MCF 10A (cell line): ENCODE measurements at places on chromosomes 12 and 14. TPM values are rescaled to one million over a fixed set of nuclear protein-coding genes. Genes with fewer than 3 reads are reported as not detected.
A peak's percentile ranks its signal among the peaks of the same experiment; 100 is the strongest.

RDH5 gene
- 2.5 and 3.9 TPM in 2 replicates for total RNA-seq

DNA sequence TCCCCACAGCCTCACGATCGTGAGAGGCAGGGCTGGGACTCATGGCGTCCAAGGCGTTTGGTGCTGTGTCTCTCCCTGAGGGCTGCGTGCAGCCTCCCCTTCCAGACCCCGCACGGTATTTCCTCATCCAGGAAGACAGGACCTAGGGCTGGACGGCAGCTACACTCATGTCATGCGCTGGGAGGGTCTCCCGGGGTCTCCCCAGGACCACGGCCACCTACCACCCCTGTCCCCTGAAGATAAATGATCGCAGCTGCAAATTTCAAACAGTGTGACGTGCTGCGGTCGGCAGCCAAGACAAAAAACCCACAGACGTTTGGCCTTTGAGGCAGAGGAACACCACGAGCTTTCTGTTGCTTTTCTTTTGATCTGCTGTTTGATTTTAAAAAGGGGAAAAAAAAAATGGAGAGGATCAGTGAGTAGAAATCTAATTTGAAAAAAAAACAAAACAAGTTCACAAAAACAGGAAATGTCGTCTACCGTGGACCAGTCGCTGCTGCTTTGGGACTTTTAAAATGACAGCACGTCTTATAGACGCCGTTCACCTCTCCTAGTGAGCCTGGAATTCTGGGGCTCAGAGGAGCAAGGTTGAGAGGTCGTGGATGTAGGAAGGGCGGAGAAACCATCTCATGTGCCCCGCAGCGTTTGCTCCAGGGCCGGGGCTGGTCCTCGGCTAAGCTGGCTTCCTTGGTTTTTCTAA lies 237.6 kb downstream of the SLC41A2 start:
- no peak for DNase-seq
- H3K4me1 ChIP-seq = no peaks in the 10 kb centered on the region
- H3K36me3 ChIP-seq = no peaks in the 10 kb centered on the region
- H3K27ac ChIP-seq = no peak overlapping the region
- no peaks in the 10 kb centered on the region for H3K27me3 ChIP-seq
- no peak overlapping the region for H3K4me3 ChIP-seq

DNA sequence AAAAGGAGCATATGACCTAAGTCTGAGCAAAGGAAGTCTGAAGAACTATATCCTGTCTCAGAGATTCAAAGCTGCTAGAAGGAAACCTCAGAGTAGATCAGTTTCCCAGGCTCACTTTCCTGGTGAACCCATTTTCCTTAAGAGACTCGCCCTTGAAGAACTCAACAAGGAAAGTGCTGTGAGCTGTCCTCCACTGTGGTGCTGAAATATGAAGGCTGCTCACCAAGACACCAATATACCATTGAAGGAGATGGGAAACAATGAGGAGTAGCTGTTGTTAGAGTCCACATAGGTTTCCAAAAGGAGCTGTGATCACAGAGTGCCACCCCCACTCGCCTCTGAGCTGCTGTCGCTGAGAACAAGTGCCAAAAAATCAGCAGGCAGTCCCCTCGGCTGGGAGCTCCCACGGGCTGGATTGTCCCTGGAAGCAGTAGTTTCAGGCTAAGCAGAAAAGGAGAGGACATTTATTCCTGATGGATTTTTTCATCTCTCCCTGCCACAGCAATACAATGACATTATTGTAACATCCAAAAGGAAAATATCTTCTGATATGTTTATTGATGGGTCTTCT lies 282.1 kb downstream of the RPS29 start:
- no peak overlapping the region for H3K27ac ChIP-seq
- peak; percentile 49 for DNase-seq
- peaks cover 6% of the 10 kb centered on the region for H3K27me3 ChIP-seq
- no peaks in the 10 kb centered on the region for H3K4me1 ChIP-seq
- H3K4me3 ChIP-seq = no peak overlapping the region
- no peaks in the 10 kb centered on the region for H3K36me3 ChIP-seq

STXBP6 gene
- not detected in 2 replicates for total RNA-seq

- no peaks in the 10 kb centered on the region for H3K36me3 ChIP-seq
- H3K27ac ChIP-seq = no peak overlapping the region
- H3K27me3 ChIP-seq = no peaks in the 10 kb centered on the region
- DNase-seq = peak; percentile 65
- peak overlapping the region; percentile 51 for H3K4me3 ChIP-seq
Observed at GRCh38 chr12:106134294-106134949, 4.3 kb downstream of the NUAK1 start.

GRCh38 chr14:56810147-56810719 lies at the start of gene OTX2:
OTX2 (minus strand) TSS chr14:56810479; CDS start chr14:56805456, 5,023 bp downstream.
- H3K4me1 ChIP-seq = no peaks in the 10 kb centered on the region
- no peak within 1 kb of the TSS for H3K4me3 ChIP-seq
- peaks cover 88% of the 10 kb centered on the region for H3K27me3 ChIP-seq
- no peak within 1 kb of the TSS for H3K27ac ChIP-seq

DNA sequence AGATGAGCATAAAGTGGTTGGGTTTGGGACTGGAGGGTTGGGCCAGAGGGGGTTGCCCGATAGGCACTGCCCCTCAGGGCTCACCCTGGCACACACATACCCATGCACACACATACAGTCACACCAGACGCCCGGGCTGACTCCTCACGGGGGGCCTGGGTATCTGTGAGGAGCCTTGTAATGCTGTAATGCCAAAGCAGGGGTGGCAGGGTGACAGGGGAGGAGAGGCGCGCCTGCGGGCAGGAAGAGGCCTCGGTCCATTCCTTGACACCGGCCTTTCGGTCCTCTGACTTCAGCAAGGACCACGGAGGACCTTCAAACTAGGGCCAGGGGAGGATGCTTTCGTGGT lies 375 bp downstream of the FAIM2 start:
- no peaks in the 10 kb centered on the region for H3K36me3 ChIP-seq
- no peaks in the 10 kb centered on the region for H3K4me1 ChIP-seq
- no peak overlapping the region for H3K27ac ChIP-seq
- H3K27me3 ChIP-seq = peaks cover 41% of the 10 kb centered on the region
